ENCODE measurements at places on chromosomes 2 and 18.

DNA sequence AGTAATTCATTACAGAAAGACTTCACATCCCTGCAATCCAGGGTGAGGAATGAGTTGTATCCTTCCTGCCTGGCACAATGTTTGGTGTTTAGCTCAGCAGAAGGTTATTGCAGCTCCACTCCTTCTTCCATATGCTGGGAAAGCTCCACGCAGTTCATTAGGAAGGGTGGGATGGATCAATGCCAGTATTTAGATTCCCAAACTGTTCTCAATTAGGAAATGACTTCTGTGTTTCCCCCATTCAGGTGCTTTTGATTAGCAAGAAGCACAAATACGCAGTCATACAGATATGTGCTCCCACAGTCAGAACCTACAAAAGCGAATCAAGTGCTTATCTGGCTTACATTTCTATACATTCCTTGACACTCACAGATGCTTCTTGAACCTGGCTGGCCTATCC lies 340.6 kb downstream of the NYAP2 start:
- DNase-seq, result no peak

DNA sequence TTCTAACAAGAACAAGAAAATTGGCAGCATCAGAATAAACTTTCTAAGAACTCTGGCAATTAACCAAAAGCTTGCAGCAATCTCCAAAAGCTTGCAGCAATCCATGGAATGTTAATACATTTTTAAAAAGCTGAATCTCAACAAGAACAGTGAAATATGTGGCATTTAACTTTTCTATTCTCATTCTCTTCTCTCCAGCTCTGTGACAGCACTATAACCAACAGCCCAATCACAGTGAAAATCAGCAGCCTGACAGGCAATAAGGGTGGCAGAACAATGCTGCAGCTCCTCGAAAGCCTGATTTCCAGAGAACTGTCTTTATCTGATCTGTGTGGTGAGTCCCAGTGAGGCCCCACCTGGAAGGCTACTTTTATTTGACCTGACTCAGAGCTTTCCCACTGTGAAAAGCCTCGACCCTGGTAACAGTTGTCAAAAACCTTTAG lies 60.0 kb downstream of the TMEM131 start:
- DNase-seq, result peak; percentile 18

- DNase-seq, result no peak
These were observed 55.8 kb downstream of the DOCK10 start for GRCh38 chr2:224986477-224986876.

DNA sequence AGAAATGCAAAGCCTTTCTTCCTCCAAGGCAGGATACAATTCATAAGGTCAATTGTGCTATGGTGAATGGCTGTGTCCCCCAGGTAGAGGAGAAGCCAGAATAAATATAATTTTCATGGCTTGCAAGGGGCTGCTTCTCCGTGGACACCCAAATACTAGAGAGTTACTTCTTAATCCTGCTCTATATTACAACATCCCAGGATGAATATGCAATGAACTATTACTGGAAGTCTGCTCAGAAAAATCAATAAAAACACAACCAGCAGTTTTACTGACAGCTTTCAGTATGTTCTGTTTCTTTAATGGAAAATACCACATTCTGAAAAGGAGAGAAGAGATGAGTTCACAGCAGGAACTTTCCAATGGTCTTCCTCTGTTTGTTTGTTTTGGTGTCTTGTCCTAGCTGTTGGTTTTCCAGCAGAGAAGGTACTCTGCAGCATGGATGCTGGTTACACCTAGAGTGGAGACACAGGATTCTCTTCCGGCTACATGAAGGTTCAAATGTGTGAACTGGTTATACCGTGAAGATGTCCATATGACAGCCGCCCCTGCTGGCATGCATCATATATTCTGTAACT lies 213.0 kb downstream of the PID1 start:
- no peak for DNase-seq

- no peak for DNase-seq
These were observed 184.4 kb downstream of the RTP5 start for GRCh38 chr2:242053921-242054320.

GRCh38 chr2:3483986-3484960 lies 35.1 kb downstream of the ADI1 start:
- no peak for DNase-seq

- DNase-seq, result no peak
These were observed 46.3 kb downstream of the DCC start for GRCh38 chr18:52386306-52386705.

DNA sequence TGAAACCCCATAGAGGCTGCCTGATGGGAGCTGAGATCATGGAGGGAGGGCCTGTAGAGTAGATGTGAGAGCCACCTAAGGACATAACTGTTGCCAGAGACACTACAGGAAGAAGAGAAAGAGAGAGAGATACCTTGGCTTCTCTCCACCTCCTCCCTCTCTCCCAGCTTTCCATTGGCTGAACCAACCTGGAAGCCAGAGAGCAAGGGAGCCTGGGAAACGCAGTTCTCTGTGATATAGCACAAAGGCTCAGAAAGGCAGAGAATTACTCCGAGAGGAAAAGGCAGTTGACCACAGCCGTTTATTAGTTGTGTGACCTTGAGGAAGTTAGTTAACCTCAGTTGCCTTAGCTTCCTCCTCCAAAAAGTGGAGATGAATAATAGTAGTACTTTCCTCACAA lies 37.7 kb upstream of the MAT2A start:
- DNase-seq, result no peak

- DNase-seq, result no peak
These were observed 59.3 kb downstream of the DPP4 start for GRCh38 chr2:162014751-162015150.

DNA sequence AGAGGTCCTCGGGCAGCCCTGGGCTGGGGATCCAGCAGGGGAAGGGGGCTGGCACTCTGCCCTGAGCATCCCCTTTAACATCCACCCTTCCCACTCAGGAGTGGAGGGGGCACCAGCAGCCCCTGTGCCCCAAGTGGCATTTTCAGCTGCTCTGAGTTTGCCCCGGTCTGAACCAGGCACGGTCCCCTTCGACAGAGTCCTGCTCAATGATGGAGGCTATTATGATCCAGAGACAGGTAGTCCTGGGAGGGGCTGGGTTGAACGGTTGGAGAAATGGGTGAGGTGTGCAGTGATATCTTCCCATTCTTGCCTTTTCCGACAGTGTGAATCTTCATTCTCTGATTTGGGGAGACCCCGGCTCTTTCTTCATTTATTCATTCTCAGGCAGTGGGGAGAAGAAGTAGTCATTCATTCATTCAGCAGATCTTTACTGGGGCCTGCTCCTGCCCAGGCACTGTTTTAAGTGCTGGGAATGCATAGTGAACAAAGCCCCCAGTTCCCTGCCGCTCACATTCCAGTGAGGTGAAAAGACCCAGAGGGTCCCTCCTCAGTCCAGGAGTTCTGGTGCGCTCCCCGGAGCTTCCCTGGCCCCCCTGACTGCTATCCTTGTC lies 1.4 kb upstream of the KHK start:
- DNase-seq, result no peak

GRCh38 chr2:53493210-53493609 lies 274.4 kb upstream of the CHAC2 start:
- no peak for DNase-seq

GRCh38 chr2:28684142-28684858 lies 67.3 kb upstream of the PPP1CB start:
- no peak for DNase-seq

DNA sequence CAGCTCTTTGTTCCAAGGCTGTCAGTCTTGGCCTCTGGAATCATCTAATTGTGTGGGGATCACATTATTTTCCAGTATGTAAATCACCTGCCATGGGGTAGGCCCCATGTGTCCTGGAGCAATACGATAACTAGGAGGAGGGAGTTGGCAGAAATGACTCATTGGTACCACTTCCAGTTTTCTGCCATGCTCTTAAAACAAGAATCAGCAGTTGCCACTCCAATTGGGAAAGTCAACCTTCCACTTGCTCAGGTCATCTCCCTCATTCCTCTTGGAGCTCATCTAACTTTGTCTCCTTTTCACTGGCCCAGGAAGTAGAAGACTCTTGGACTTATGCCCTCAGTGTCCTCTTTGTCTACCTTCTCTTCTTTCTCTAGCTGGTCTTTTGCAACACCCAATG lies 487.0 kb downstream of the SLC4A3 start:
- no peak for DNase-seq

DNA sequence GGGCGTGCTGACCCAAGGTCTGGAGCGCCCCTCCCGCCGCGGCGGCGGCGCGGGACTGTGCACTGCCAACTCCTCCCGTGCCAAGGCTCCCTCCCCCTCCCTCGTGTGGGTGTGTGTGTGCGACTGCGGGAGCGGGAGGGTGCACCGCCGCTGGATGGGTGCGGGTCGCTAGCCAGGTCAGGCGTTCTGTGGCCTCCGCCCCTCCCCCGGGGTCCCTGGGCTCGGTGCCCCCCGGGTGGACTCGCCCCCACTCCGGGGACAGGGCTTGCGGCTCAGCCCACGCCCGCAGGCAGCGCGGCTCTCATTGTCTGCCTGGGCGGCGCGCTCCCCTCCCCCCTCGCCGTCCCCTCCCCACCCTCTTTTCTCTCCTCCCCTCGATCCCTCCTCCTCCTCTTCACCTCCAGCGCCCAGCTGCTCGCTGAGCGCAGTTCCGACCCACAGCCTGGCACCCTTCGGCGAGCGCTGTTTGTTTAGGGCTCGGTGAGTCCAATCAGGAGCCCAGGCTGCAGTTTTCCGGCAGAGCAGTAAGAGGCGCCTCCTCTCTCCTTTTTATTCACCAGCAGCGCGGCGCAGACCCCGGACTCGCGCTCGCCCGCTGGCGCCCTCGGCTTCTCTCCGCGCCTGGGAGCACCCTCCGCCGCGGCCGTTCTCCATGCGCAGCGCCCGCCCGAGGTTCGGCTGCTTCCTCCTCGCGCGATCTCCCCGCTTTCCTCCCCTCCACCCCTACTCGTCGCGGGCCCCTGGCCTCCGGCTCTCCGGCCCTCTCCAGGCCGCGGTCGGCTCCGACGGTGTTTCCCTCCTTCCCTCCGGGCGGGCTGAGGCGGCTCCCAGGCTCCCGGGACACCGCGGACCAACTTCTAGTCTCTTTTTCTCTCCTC lies at the start of gene GATA6:
TSS of gene GATA6 (plus strand) at position 579 of the 878 bp plus-strand sequence. CDS start 1,556 bp downstream, outside the sequence.
- DNase-seq, result no peak

DNA sequence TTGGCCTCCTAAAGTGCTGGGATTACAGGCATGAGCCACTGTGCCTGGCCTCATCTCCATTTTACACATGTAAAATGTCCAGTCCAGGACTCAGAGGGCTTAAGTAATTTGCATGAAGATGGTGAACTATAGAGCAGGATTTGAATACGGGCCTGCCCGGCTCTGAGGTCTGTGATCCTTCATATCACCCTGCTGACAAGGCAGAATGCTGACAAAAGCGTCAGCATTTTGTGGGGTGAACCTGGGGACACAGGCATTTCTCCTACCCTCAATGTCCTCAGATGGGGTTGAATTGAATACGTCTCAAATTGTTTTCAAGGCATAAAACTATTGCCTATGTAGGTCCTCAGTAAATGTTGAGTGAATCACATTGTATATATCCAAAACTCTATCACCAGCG lies 57.2 kb upstream of the GATA6 start:
- DNase-seq, result no peak

- peak; percentile 70 for DNase-seq
These were observed 47.4 kb upstream of the NXPH2 start for GRCh38 chr2:138827426-138828054.

GRCh38 chr2:11551569-11552259 lies 17.9 kb downstream of the GREB1 start:
- DNase-seq, result no peak

DNA sequence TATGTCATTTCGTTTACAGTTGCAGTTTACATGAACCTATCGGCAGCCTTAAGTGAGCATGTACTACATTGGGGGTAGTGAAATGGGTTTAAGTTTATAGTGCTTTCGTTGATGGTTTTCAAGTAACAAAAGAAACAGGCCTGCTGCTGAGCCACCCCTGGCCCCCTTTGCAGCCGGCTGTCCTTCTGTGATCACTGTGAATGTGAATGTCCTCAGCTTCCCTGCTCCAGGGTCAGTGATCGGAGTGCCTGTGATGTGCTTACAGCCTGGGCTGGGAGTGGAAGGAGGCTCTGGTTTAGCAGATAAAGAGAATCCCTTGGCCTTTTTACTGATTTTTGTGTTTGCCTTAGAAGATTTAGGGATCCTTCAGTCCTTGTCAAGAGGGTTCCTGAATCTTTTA lies 154.2 kb downstream of the FAM210A start:
- no peak for DNase-seq

- DNase-seq, result no peak
These were observed 45.3 kb upstream of the IL1R2 start for GRCh38 chr2:101946372-101947039.

- DNase-seq, result no peak
These were observed 496.9 kb downstream of the EPHA4 start for GRCh38 chr2:221075203-221075602.

DNA sequence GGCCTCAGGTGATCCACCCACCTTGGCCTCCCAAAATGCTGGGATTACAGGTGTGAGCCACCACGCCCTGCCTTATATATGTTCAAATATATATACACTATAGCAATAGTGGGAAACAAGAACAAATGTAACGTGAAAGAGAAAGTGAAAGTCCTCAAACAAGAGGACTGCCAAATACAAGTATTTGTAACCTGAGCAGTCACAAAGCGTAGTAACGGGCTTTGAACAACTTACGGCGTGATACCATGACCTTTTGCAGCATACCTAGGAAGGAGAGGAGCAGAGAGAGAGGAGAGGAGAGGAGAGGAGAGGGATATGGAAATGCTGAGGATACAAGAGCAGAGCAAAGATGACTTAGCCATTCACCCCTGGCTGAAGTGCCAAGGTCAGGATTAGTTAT lies 113.8 kb upstream of the RGPD4 start:
- no peak for DNase-seq
